ENCODE measurements at places on chromosomes 3 and 15.

DNA sequence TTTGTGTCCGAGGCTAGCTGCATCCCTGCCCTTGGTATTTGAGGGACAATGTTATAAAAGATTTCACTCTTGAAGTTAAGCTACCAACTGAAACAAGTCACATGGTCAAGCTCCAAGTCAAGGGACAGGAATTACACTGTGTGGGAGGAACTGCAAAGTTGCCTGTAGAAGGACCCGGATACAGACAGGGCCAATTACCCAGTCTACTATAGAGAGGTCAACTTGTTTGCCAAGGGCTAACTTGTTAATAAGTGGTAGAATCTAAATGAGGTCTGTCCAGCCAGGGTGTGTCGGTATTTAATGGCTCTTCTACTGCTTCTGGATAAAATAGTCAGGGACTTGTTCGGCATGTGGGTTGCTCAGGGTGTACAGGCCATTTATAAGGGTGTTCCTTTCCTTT lies 55.7 kb downstream of the PTPRG start:
- DNase-seq, result no peak

GRCh38 chr3:35665390-35666055 lies 26.2 kb downstream of the ARPP21 start:
- DNase-seq, result no peak

DNA sequence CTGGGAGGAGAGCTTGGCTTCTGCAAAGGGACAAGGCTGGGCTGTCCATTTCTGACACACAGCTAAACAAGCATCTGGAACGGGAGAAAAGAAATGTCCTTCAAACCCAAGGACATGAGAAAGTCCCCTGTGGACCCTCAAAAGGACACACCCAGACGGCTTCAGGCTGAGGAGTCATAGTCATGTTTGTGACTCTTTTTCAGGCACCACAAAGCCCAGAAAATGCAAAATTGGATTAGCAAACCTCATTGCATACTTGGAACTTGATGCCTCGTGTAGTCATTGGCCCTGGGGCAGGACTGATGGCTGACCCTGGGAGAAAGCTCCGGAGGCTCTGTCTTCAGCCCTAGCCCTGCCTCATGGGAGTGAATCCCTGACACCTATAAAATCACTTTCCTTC lies 21.5 kb downstream of the FAM174B start:
- DNase-seq, result no peak

- DNase-seq, result no peak
Measured at GRCh38 chr3:82157952-82158351, 396.5 kb upstream of the GBE1 start.

GRCh38 chr3:190847436-190847835 lies 15.1 kb downstream of the GMNC start:
- peak; percentile 10 for DNase-seq

GRCh38 chr3:175421902-175422301 lies 562.8 kb downstream of the NAALADL2 start:
- DNase-seq, result no peak

DNA sequence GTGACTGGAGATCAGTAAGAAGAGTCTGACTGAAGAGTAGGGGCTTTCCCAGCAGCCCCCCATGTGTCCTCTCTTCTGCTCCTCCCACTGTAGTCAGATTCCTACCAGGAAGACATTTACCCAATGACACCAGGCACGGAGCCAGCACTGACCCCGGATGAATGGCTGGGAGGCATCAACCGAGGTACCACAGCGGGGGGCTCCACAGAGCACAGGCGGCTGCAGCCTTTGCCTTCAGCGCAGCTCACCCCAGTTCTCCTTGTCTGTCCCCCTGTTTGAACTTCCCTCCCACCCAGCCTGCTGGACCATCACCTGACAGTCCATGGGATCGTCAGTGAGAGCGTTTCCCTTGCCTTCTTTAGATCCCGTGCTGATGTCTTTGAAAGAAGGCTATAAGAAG lies 101.6 kb downstream of the ANP32A start:
- DNase-seq, result no peak

DNA sequence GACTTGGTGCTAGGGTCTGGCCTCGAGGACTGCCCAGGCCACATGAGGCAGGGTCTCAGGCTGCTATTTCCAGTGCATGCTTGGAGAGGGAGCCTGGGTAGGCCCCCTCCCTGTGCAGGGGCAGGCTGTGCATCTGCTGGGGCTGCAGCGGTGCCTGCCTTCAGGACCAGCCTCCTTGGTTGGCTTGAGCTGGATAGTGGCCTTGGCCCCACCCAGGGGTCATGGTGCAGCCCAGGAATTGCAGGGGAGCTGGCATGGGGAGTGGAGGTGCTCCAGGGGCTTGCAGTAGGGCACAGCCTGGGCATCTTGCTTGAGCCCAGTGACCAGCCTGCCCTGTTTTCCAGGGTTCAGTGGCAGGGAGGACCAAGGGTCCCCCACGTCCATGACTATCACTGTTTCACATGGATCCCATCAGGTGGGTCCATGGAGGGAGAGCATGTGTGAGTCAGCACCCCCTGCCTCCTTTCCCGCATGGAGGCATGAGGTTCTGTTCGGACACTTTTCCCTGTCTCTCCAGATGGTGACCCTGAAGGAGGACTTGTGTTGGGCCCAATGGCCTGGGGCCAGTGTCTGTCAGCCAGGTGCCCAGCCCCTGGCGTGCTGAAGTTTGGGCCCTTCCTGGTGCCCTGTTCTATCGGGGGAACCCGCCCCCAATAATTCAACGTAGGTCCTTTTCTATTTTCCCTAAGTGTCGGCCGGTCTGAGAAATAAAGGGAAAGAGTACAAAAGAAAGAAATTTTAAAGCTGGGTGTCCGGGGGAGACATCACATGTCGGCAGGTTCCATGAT lies 218.6 kb downstream of the SNRPN start:
- no peak for DNase-seq

DNA sequence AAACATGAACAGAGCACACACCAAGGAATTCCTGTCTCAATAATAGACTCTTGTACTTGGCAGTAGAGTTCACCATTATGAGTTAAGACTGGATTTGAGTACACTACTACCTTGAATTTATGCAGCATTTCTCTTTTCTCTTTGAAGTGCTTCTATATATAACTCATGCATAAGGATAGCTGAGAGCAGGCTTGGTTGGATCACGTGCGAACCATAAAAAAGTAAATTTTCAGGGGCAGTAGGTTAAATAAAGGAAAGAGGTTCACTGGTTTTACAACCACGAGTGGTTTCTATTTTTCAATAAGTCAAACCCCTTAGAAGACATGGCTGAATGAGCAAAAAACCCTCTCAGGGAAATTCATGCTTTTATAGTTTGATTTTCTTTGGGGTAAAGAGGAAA lies 28.6 kb upstream of the PDZRN3 start:
- DNase-seq, result no peak

DNA sequence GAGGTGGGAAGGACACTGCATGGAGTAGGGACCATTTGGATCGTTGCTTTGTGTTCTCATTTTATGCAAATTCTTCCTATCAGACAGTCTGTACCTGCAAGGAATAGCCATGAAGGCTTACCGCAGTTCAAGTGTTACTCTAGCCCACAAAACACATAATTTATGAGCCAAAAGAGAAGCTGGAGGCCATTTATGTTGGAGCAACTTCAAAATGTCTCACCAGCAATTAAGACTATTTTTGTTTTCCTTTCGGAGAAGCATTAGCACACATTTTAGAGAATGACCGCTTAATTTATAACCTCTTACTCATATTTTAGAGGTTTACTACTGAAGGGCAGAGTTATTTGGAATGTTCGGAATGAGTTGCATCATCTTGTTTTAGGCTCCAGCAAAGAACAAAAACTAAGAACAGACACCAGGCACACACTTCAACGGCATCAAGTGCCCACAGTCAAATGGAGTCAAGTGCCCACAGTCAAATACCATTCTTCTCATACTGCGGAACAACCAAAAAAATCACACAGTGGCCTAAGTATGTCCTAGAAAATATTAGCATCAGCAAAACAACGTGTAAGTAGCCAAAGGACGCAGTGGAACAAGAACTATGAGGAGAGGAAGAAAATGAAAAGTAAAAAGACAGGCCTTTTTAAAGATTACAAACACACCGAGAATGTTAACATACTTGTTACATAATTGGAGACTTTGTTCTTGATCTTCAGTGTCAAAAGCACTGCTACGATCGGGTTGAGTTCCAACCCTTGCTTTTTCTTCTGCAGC lies 17.5 kb upstream of the GOLGA8J start:
- DNase-seq, result no peak

DNA sequence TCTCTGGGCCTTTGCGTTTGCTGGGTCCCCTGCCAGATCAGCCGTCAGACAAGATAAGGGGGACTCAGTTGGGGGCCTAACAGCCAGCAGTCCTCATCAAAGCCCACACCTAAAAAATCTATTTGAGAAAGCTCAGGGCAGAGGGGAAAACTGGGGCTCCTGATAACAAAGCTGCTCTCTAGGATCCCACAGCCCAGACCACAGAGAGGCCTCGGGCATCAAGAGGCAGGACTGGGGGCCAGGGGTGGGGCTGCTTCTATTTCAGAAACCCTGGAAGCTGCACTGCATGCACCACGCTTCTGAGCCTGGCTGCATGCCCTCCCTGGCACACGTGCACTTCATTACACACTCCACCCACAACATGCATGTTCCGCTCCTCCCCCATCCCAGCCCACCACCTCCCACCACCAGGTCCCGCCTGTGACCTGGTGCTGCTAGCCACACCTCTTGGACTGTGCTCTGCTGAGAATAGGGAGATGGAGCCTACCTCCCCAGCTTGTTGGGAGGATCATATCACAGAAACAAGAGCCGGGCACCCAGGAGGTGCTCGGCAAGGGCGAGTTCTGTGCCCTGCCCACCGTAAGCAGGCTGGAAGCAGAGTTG lies 26.6 kb downstream of the FBLN2 start:
- no peak for DNase-seq

DNA sequence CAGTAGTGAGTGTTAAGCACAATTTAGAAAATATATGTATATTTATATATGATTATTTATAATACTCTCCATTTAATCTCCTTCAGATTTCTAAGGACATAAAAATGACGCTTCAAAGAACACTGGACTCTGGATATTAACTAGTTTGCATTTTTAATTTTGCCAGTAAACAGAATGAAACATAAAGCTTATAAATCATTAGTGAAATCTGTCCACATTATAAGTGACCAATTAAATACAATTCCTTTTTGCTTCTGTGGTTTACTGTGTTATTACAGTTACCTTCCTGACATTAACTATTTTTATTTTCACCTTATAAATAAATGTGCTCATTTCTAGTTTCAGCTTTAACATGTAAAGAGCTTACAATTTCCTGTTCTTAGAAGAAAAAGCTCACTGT lies 1081.1 kb upstream of the EPHA6 start:
- no peak for DNase-seq

GRCh38 chr15:74384881-74385643 lies 17.6 kb upstream of the CYP11A1 start:
- peak; percentile 48 for DNase-seq

DNA sequence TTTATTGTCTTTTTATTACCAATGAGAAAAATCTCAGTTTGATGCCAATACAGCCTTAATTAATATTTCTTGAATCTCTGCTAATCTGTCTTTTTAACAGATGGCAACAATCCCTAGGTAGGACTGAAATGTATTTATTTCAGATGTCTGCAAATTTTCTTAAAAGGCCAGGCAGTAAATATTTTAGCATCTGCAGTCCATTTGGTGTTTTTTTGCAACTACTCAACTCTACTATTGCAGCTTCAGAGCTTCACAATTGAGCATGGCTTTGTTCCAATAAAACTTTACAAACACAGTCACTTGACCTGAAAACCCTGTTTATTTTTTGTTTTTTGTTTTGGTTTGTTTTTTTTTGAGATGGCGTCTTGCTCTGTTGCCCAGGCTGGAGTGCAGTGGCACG lies 82.7 kb downstream of the RARB start:
- no peak for DNase-seq

- DNase-seq, result no peak
Measured at GRCh38 chr3:166110102-166110501, 272.9 kb upstream of the BCHE start.

DNA sequence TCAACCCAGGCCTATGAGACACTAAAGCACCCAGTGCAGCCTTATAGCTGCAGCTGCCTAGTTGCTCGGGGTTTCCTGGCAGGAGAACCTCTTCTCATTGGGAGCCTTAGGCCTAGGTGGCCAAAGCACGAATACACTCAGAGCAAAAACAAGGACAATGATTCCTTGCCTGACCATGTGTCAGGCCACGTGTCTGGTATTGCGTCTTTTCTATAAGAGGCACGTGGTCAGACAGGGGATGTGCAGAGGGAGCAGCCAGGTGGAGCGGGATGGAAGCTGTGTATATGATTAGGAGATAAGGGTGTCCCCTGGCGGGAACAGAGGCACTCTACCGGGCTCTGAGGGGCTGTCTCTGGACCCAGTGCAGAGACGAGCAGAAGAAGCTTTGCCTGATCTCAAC lies 26.4 kb downstream of the SLC22A14 start:
- DNase-seq, result no peak

GRCh38 chr3:142276781-142277180 lies 51.4 kb upstream of the GK5 start:
- peak; percentile 92 for DNase-seq

- DNase-seq, result no peak
Measured at GRCh38 chr15:64464276-64465005, 4.1 kb downstream of the ZNF609 start.

DNA sequence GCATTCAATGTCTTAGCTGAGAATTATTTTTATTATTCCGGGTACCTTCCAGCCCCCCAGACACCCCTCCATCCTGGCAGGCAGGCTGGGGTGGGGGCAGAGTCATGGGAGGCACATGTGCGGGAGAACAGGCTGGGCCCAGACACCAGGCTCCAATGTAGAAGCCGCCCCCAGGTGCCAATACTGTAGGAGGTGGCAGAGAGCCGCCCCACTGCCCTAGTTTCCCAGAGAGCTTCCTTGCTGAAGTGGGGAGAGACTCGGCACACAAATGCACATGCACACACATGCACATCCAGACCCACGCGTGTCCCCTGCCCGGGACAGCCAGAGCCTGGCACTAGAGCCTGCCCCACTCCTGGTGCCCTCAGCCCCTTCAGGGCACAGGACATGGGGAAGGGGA lies 98.4 kb upstream of the LINGO1 start:
- DNase-seq, result no peak
